Naive thymus-derived CD8-positive, alpha-beta T cell (primary cell): ENCODE measurements at places on chromosomes 6 and 20.
A peak's percentile ranks its signal among the peaks of the same experiment; 100 is the strongest.

DNA sequence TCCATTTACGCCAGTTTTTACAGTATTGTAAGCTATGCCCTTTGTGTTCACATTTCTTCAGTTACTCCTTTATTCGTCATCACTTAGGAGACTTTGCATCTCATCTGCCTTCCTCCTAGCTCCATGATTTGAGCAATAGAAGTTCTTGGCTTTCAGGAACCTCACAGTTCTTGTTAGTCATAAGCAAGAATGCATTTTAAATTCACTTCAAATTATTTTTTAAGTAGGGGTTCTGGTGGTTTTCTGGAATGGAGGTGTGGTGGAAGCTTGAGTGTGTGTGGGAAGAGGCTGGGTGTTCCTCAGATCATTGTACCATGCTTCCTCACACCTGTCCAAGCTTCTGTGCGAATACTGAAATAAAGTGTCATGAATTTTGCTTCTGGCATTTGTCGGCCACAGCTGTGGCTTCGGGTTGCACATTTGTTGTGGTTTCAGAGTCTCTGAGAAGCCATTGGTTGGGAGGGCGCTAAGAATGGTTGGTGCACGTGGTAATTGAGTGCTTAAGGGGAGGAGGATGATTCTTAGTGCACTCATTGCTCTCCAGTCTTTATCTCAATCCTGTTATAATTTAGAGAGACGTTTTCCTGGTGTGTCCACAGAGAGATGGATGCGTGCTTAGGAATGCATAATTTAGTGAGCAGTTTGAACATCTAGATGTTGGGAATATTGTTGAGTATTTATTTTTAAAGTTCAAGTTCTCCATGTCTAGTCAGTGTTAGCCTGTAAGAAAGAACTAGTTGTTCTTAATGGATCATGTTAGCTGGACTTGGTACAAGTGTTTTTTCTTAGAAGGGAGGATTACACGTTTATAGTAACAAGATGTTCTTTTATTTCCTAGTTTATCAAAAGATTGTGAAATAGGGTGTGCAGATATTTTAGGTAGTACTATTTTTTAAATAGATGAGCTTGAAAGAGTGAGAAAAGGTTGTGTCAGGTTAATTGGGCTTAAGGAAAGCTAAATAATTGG, 31.9 kb downstream of the FOXO3 start:
- H3K4me1 ChIP-seq: peaks cover 25% of the 10 kb centered on the region
- no peaks in the 10 kb centered on the region for H3K27me3 ChIP-seq
- DNase-seq: peak; percentile 64
- H3K27ac ChIP-seq: peak overlapping the region; percentile 21
- H3K4me3 ChIP-seq: peak overlapping the region; percentile 65

DNA sequence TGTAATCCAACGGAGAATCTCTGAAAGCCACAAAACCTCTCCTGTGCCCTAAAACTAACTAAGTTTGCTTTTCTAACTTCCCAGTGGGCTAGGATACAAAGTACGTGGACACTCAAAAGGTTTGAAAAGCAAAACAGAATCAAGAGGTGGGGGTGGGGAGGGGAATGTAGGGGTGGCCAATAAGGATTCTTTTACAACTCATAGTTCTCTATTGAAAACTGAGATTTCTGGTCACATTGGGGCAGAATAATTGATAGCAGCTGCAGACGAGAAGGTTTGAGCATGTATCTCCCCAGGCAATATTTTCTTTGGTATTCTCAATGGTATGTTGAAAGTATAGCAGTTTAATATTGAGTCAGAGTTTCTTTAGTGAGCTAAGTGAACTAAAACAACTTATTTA, 376.7 kb upstream of the CITED2 start:
- H3K27ac ChIP-seq: no peak overlapping the region
- no peaks in the 10 kb centered on the region for H3K4me1 ChIP-seq

GRCh38 chr6:52293067-52293466, 8.5 kb upstream of the MCM3 start:
- peaks cover 27% of the 10 kb centered on the region for H3K4me1 ChIP-seq
- DNase-seq: no peak
- no peaks in the 10 kb centered on the region for H3K27me3 ChIP-seq
- no peak overlapping the region for H3K27ac ChIP-seq
- no peaks in the 10 kb centered on the region for H3K36me3 ChIP-seq

- H3K27ac ChIP-seq: peak overlapping the region; percentile 70
- H3K36me3 ChIP-seq: peaks cover 28% of the 10 kb centered on the region
- DNase-seq: peak; percentile 8
- peaks cover 5% of the 10 kb centered on the region for H3K27me3 ChIP-seq
These were observed 56.3 kb upstream of the TULP1 start for GRCh38 chr6:35569011-35569461.

DNA sequence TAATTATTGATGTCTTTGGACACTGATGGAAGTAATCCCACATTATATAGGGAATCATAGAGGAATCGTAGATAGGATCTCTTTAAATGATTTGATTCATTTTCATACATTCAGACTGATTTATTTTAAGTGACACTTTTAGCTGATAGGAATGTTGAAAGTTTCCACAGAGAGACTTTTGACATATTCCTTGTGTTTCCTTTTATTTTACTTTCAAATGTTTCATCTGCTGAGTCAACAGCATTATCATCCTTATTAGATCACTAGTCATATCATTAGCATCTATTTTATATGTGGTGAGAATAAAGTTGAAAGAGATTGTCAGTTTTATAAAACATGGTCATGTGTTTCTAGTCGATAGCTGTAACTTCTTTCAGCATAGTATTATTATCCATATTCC, 13.4 kb downstream of the DCBLD1 start:
- no peak for DNase-seq
- H3K4me3 ChIP-seq: no peak overlapping the region
- H3K27me3 ChIP-seq: no peaks in the 10 kb centered on the region
- no peak overlapping the region for H3K27ac ChIP-seq
- no peaks in the 10 kb centered on the region for H3K36me3 ChIP-seq
- peaks cover 3% of the 10 kb centered on the region for H3K4me1 ChIP-seq

- no peak overlapping the region for H3K27ac ChIP-seq
- no peak overlapping the region for H3K4me3 ChIP-seq
- H3K27me3 ChIP-seq: peaks cover 63% of the 10 kb centered on the region
- DNase-seq: no peak
- H3K36me3 ChIP-seq: no peaks in the 10 kb centered on the region
These were observed 19.2 kb upstream of the BPIFB1 start for GRCh38 chr20:33263784-33264183.

DNA sequence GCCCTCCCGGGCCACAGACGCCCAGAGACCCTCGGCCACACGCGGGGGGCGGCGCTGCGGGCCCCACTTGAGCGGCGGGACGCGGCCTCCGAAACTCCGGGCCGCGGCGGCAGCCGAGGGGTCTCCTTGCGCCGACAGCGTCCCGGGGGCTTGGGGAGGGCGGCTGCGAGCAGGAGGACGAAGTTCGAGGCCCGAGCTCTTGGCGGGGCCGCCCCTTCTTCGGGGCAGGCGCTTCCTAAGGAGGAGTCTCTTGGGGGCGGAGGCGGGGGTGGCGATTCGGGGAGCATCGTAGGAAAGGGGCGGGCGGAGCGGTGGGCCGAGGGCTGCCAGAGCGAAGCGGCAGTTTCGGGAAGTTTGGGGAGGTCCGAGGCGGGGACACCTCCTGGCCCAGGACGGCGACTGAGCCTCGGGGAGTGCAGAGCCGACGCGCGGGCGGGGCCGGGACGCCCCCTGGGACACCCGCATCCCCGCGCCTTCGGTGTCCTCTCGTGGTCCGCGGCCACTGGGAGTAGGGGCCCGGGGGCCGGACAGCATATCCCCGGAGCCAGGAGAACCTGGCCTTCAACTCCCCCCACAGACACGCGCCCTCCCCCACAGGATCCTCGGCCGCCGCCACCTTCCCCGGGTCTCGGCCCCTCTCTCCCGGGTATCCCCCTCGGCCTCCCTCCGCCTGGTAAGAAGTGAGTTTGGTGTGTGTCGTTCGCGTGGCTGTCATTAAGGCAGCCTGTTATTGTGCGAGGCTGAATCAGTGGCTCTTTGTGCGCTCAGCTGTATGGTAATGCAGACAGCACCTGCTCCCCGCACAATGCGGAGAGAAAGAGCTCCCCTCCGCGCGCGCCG, 613 bp upstream of the DLL1 start:
- peak overlapping the region; percentile 24 for H3K27ac ChIP-seq
- peak; percentile 58 for DNase-seq
- H3K4me1 ChIP-seq: peaks cover 61% of the 10 kb centered on the region
- no peaks in the 10 kb centered on the region for H3K27me3 ChIP-seq
- H3K4me3 ChIP-seq: peak overlapping the region; percentile 95
- H3K36me3 ChIP-seq: no peaks in the 10 kb centered on the region

DNA sequence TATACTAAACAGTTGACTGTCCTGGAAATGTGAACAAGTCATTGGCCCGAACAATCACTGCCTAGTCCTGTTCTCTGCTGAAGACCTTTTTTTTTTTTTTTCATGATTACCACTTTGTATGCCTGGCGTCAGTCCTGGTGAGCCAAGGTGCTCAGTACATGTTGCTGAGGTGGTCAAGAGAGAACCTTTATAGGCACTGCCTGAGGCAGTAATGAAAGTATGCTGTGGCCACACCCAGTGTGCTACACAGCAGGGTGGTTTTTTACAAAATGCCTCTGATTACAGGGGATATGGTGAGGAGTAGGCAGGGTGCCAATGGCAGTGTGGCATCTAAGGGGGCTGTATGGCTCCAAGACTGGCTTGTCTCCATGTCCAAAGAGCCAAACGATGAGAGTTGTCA, 135.1 kb upstream of the ENPP5 start:
- peaks cover 13% of the 10 kb centered on the region for H3K27me3 ChIP-seq
- H3K27ac ChIP-seq: no peak overlapping the region
- no peaks in the 10 kb centered on the region for H3K36me3 ChIP-seq
- H3K4me3 ChIP-seq: no peak overlapping the region
- no peak for DNase-seq

DNA sequence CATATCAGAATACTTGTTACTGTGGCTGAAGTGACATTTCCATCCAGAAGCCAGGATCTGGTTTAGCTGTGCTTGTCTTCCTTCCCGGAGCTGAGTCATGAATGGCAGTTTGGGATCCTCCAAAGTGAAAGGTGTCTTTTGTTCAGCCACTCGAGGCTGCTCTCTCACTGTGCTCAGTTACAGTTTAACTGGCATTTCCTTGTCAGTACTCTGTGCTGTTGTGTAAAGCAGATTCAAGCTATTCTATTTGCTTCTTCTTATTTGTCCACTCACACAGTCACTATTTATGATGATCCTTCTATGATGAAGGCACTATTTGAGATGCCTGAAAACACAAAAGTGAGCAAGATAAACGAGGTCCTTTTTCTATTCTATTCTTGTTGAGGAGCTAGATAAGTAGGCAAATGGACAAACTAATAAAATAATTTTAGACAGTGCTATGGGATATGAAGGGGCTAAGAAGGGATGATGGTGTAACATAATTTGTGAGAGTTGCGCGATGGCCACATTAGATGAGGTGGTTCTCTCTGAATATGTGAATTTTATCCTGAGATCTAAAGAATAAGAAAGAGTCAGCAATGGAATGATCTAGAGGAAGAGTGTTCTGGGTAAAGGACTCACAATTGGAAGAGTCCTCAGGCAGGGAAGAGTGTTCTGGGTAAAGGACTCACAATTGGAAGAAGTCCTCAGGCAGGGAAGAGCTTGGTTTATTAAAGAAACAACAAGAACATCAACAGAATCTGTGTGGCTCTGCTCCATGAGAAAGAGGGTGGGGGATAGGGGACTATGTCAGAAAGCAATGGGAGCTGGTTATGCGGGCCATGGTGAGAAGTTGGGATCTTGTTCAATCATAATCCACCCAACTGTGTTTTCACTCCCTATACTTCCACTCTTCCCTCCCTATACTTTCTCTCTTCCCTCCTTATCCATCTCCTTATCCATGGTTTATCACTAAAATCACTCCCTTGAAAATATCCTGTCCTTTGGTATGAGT, 40.1 kb downstream of the CYP24A1 start:
- H3K27ac ChIP-seq: no peak overlapping the region
- H3K36me3 ChIP-seq: peaks cover 4% of the 10 kb centered on the region
- DNase-seq: no peak
- no peaks in the 10 kb centered on the region for H3K4me1 ChIP-seq
- peaks cover 8% of the 10 kb centered on the region for H3K27me3 ChIP-seq
- H3K4me3 ChIP-seq: no peak overlapping the region

- no peak overlapping the region for H3K27ac ChIP-seq
- peaks cover 6% of the 10 kb centered on the region for H3K27me3 ChIP-seq
- H3K4me3 ChIP-seq: no peak overlapping the region
- DNase-seq: no peak
- no peaks in the 10 kb centered on the region for H3K4me1 ChIP-seq
These were observed 97.5 kb upstream of the CDYL start for GRCh38 chr6:4678506-4679300.

- no peak overlapping the region for H3K4me3 ChIP-seq
- no peaks in the 10 kb centered on the region for H3K4me1 ChIP-seq
- peaks cover 8% of the 10 kb centered on the region for H3K27me3 ChIP-seq
- peaks cover 3% of the 10 kb centered on the region for H3K36me3 ChIP-seq
- no peak for DNase-seq
- H3K27ac ChIP-seq: no peak overlapping the region
These were observed 50.8 kb upstream of the TSHZ2 start for GRCh38 chr20:52921340-52921739.

GRCh38 chr20:21534886-21535285, 21.0 kb upstream of the NKX2-2 start:
- DNase-seq: no peak
- peaks cover 3% of the 10 kb centered on the region for H3K4me1 ChIP-seq
- no peak overlapping the region for H3K4me3 ChIP-seq
- H3K27ac ChIP-seq: no peak overlapping the region
- no peaks in the 10 kb centered on the region for H3K36me3 ChIP-seq
